ENCODE measurements at places on chromosomes 16 and 17. TPM values are rescaled to one million over a fixed set of nuclear protein-coding genes. Genes with fewer than 3 reads are reported as not detected.

The SPEM3 gene
- polyA plus RNA-seq, result not detected

- DNase-seq, result no peak
Observed at GRCh38 chr16:48885471-48885870, 275.5 kb upstream of the N4BP1 start.

DNA sequence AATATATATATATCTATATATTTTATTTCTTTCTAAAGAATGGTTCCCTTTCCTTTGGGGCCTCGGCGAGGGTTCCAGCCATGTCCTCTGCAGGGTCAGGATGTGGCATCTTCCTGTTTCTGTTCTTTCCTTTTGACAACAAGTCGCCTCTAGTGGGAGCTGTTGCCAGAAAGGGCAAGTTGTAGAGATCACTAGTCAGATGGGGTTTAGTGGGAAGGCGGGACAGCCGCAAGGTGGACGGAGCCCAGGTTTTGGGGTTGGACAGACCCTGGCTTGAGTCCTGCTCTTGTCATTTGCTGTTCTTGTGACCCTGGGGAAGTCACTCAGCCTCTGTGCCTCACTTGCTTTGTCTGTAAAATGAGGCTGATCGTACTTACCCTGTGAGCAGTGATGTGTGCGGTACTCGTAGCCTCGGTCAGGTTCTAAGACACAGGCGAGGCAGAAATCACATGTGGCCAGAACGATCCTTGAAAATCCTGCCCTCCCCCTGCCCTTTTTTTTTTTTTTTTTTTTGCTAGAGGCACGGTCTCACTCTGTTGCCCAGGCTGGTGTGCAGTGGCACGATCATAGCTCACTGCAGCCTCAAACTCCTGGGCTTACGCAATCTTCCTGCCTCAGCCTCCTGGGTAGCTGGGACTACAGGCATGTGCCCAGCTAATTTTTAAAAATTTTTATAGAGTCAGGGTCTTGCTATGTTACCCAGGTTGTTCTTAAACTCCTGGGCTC is 80.1 kb downstream of the ABCC6 start:
- DNase-seq, result no peak

- no peak for DNase-seq
Observed at GRCh38 chr16:2228161-2228824, 4.9 kb downstream of the E4F1 start.

The SLC13A5 gene
- polyA plus RNA-seq, result 0.10 TPM

GRCh38 chr16:24051125-24051524 is 205.0 kb upstream of the CACNG3 start:
- DNase-seq, result no peak

GRCh38 chr16:10554569-10554968 is 25.8 kb downstream of the EMP2 start:
- DNase-seq, result no peak

GRCh38 chr16:9322769-9323168 is 231.3 kb downstream of the HAPSTR1 start:
- no peak for DNase-seq

DNA sequence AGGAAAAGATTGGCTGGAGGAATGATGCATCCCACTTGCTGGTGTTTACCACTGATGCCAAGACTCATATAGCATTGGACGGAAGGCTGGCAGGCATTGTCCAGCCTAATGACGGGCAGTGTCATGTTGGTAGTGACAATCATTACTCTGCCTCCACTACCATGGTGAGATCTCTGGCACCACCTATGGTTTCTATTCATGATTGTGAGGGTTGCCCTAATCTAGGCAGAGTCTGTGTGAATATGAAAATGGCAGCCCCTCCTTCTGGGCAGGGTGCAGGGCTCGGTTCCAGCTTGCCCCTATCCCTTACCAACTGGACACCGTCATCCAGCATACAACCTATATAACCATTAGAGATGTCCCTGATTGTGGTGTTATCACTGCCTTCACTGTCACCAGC is 33.4 kb downstream of the ITGB3 start:
- no peak for DNase-seq

- DNase-seq, result peak; percentile 8
Observed at GRCh38 chr16:16861546-16861945, 482.6 kb downstream of the NPIPA7 start.

DNA sequence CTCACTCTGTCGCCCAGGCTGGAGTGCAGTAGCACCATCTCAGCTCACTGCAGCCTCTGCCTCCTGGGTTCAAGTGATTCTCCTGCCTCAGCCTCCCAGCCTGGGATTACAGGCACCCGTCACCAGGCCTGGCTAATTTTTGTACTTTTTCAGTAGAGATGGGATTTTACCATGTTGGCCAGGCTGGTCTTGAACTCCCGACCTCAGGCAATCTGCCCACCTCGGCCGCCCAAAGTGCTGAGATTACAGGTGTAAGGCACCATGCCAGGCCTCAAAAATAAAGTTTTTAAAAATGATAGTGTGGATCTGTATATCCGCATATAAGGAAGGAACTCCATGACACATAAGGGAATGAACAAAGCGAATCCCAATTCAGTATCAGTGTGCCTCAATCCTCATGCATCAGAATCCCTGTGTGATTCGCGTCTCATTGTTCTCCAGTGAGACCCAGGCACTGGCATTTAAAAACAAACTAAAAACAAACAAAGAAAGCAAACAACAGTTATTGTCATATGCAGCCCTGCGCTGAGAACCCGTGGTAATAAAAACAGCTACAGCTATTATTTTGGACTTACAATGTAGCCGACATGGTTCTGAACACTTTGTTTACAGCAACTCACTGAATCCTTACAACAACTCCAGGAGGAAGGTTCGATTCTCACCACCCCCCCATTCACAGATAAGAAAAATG is 54.1 kb upstream of the CREBBP start:
- no peak for DNase-seq

- no peak for DNase-seq
Observed at GRCh38 chr16:11334831-11335404, 10.3 kb upstream of the RMI2 start.

GRCh38 chr17:18015593-18015992 is 23.4 kb downstream of the ATPAF2 start:
- no peak for DNase-seq

- peak; percentile 33 for DNase-seq
Observed at GRCh38 chr17:73091770-73092522, 542 bp downstream of the SLC39A11 start.

DNA sequence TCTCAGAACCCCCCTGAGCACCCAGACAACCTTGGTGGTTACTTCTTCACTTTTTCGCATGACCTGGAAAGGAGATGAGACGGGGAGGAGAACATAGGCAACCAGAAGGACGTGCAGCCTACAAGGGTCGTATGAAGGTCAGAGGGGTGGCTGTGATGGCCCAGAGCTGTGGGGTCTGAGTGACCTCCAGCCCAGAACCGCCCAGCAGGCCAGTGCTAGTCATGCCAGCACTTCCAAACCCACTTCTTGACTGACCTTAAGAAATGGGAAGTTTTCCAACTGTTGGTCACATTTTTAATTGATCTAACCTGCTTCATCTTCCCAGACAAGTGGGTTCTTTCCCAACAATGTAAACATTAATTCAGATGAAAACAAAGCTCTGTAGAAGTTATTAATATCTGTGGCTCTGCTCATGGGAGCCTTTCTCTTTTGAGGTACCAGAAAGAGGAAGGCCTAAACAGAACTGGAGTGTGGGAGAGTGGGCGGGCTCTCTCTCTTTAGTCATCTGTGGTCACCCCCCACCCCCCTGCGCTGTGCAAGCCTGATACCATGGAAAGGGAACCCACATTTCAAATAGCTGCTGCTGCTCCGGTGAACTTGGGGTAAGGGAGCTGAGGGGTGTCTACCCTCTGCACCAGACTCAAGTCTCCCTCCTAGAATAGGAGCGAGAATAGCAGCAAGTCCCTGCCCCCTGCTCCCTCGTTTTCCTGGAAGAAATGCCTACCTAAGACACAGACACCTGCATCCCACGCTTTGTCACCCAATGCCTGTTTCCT is 101.6 kb downstream of the RAB11FIP4 start:
- DNase-seq, result no peak

DNA sequence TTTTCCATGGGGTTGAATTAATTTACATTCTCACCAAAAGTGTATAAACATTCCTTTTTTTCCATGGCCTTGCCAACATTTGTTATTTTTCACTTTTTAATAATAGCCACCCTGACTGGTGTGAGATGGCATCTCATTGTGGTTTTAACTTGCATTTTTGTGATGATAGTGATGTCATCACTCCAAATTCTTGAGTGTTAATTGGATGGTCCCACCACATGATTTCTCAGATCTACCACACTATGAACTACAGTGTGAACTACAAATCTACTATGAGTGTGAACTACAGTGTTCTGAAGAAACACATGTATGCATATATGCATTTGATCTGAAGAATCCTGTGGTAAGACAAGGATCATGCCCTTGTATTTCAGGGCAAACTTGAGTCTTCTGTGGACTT is 340.1 kb downstream of the ABCC12 start:
- DNase-seq, result no peak

The ZNF423 gene
- polyA plus RNA-seq, result 6.4 TPM

DNA sequence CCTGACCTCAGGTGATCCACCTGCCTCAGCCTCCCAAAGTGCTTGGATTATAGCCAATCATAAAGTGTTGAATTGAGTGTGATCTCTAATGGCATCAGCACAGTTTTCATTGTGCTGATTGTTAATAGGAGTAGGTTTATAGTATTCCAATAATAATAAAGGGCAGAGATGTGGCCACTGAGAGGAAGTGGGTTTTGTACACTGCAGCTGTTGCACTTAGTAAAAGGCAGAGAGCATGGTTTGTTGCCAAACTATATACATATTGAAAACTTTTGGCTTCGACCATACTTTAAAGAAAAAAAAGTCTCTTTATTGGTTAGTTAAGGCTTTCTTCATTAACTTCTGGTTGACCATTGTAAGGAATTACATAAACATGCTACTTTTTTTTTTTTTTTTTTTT is 185.9 kb downstream of the CDK5R1 start:
- no peak for DNase-seq

GRCh38 chr16:66529475-66529874 is 20.4 kb downstream of the TK2 start:
- no peak for DNase-seq

DNA sequence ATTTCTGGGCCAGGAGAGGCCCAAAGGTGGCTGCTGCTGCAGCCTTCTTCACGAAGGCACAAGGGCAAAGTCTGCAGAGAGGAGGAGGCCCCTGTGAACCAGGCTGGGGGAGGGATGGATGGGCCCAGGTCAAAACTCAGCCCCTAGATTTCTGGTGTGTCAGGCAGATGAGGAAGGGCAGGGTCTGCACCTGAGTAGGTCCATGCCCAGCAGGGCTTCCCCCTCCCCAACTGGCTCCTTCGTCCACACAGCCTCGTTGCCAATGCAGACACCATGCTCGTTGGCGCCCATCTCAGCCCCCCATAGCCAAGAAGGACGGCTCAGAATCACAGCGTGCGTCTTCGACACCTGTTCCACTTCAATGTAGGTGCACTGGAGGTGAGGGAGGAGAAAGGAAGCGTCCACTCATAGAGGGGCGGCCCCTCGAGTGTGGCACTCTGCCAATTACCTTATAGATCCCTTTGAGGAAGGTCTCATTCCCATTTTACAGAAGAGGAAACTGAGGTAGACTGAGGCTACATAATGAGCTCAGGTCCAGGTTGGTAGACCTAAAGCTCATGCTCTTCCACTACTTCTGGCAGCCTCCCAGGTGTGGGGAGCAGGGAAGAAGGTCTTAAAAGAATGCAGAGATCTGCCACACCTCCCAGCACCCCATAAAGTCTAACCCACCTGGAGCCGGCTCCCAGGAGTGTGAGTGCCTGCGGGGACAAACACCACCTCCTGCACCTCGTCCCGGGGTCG is 902 bp downstream of the SCRN2 start:
- DNase-seq, result no peak

GRCh38 chr17:44277976-44278375 is 10.0 kb upstream of the SLC4A1 start:
- no peak for DNase-seq

The TAC4 gene
- polyA plus RNA-seq, result not detected

The NECAB2 gene
- polyA plus RNA-seq, result 0.20 TPM

GRCh38 chr16:74451951-74452758 is 30.9 kb upstream of the CLEC18B start:
- no peak for DNase-seq

GRCh38 chr17:57657211-57657610 is 87.9 kb downstream of the CCDC182 start:
- DNase-seq, result no peak

GRCh38 chr16:12000032-12000431 is 23.5 kb downstream of the SNX29 start:
- DNase-seq, result no peak

DNA sequence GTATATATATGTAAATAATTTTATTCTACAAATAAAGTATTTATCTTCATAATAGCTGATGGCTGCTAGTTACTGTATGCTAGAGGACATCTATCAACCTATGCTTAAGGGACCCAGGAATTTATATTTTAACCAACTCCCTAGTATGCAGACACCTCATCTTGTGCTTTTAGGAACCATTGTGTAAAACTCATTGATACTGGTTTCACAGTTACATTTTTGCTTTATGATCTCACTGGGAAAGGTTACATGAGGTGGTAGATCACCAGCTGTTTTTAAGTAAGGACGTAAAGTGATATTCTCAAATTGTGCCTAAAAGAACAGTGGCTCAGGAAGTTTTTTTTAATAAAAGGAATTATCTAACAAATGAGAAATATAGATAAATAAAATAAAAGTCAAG is 56.4 kb downstream of the VMP1 start:
- no peak for DNase-seq

DNA sequence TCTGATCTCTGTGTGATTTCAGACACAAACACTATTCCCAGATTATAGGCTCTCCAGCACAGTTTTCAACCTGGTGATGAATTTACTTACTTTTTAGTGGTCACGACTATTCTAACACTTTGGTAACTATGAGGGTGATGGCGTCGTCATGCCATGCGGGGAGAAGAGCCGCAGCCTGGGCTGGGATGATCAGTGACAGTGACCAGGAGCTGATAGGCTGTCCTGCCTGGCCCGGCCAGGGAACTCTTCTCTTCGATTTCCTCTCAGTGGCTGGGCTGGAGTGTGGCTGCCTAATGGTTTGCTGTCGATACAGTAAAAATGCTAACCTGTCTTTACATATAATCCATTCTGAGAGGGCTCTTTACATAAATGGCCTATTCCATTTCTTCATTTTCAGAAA is 113.1 kb downstream of the IRX3 start:
- DNase-seq, result no peak

The ALDH3A1 gene
- polyA plus RNA-seq, result 5.3 TPM

DNA sequence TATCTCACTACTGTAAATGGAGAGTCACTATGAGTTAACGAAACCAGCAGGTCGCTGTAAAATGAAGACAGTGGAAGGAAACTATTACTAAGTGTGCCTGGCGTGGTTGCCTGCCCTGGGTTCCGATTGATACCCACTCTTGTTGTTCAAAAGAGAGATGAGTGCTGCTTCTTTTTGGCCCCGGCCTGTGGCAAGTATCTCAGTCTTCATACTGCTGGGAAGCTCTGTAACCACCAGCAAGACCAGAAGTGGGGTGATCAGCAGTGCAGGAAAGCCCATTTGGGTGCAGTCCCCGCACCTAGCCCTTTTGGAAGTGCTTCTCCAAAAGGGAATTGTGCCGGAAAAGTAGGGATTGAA is 104.5 kb downstream of the SNX29 start:
- DNase-seq, result no peak

DNA sequence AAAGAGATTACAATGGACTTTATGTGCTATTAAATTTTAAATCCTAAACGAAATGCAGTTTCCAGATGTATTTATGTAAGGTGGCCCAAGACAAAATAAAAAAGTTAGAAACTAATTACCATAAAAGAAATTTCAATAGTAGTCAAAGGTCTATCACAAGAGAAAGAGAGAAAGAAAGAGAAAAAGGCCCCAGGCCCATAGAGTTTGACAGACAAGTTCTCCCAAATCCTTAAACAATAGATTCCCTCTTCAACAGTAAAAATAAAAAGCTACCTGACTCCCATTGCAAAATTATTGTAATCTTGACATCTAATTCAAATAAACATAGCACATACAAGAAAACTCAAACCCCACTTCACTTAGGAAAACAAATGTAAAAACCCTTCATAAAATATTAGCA is 8.6 kb upstream of the ERCC4 start:
- no peak for DNase-seq
